ENCODE measurements at places on chromosomes 2 and 18. TPM values are rescaled to one million over a fixed set of nuclear protein-coding genes. Genes with fewer than 3 reads are reported as not detected.

Gene SH3RF3
- 3.6 TPM for total RNA-seq

Gene B4GALT6
- total RNA-seq = 9.3 TPM

Gene ASNSD1
- total RNA-seq = 45.4 TPM

Gene PLEK
- not detected for total RNA-seq

Gene AKAIN1
- total RNA-seq = not detected

Gene PRADC1
- 13.1 TPM for total RNA-seq

Gene CTAGE1
- total RNA-seq = not detected

Gene GCC2
- 37.4 TPM for total RNA-seq
